ENCODE measurements at places on chromosomes 7 and 10.

GRCh38 chr7:151280388-151281019 lies 32.0 kb upstream of the SMARCD3 start:
- DNase-seq, result no peak

- no peak for DNase-seq
These were observed 42.9 kb downstream of the GOT1 start for GRCh38 chr10:99387541-99387940.

DNA sequence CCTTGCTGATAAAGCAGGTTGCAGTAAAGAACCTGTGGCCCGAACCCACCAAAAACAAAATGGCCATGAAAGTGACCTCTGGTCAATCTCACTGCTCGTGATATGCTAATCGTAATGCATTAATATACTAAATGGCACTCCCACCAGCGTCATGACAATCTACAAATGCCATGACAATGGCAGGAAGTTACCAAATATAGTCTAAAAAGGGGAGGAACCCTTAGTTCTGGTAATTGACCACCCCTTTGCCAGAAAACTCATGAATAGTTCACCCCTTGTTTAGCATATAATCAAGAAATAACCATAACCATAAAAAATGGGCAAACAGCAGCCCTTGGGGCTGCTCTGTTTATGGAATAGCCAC lies 1139.4 kb upstream of the LRRN3 start:
- no peak for DNase-seq

GRCh38 chr10:25651534-25651933 lies 282.5 kb upstream of the MYO3A start:
- DNase-seq, result no peak

GRCh38 chr7:44067064-44067951 lies 1.9 kb upstream of the PGAM2 start:
- no peak for DNase-seq

DNA sequence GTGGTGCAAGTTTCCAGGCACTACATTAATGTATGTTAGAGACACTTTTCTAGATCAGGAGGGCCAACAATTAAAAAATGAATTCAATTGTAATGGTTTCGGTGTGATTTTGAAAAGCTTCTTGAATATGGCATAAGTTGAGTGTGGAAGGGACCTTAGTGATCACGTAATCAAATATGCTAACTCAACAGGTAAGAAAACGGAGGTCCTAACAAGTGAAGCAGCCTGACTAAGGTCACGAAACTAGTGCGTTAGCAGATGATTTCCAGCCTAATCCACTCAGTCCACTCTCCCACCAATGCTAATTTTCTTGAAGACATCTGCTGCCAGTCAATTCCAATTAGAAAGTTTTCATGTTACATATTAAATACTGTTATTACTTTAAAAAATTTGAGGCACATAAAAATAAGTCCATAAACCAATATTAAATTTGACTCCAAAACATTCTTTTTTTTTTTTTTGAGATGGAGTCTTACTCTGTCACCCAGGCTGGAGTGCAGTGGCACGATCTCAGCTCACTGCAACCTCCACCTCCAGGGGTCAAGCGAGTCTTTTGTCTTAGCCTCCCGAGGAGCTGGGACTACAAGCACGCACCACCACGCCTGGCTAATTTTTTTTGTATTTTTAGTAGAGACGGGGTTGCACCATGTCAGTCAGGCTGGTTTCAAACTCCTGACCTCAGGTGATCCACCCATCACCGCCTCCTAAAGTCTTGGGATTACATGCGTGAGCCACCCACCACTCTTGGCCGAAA lies 2.3 kb upstream of the RSBN1L start:
- DNase-seq, result no peak

- no peak for DNase-seq
These were observed 8.3 kb upstream of the DLX6 start for GRCh38 chr7:96996958-96997511.

- DNase-seq, result no peak
These were observed 21.5 kb downstream of the C10orf105 start for GRCh38 chr10:71697938-71698709.

GRCh38 chr7:89796481-89796880 lies 357.8 kb upstream of the STEAP1 start:
- DNase-seq, result no peak

DNA sequence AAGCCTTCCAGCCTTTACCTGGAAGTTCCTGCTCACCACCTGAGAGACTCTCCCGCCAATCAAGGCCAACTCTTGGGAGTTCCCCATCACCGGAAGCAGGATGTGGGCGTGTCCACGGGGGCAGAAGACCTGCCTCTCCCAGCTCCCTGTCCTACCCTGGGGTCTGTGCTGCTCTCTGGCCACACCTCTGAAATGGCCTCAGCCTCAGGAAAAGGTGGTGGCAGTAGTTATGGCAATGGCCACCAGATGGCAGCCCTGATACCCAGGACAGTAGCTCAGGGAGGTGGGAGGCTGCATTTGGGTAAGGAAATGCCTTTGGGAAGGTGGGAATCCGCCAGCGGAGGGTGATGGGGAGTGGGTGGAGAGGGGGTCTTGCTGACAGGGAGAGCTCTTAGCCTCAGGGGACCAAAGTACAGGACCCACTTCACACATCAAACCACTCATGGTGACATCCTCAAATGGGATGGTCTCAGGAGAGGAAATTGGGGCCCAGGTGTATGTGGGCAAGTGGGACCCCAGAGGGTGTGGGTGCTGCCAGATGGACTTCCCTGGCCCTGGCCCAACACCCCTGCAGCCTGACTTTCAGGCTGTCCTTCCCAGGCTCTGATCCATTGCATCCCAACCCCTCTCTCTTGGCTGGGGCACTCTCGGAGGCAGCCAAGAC lies 33.9 kb downstream of the KAZALD1 start:
- peak; percentile 66 for DNase-seq

DNA sequence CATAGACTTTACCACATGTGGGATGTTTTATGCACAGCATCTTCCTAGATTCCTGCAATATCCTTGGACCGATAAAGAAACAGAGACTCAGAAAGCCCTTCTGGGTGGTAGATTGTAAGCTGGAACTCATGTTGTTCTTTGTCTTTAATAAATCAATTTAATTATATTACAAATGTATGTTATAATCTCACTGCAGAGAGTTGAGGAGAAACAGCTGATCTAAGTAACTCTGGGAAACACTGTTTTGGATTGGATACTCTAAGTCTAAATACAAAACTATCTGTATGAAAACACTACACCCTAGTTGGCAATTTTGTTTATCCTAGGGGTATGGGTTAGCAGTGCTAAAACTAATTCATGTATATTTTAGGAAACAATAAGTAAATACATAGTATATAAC lies 1015.2 kb downstream of the XPNPEP1 start:
- no peak for DNase-seq
